Pancreas (tissue), 10 donors: ENCODE measurements at places on chromosomes 5 and 9. TPM values are rescaled to one million over a fixed set of nuclear protein-coding genes. Genes with fewer than 3 reads are reported as not detected.

- DNase-seq: no peak
Observed at GRCh38 chr9:76359365-76359764, 34.9 kb downstream of the RFK start.

GRCh38 chr9:81465468-81466011, 223.8 kb downstream of the TLE1 start:
- DNase-seq: no peak

Gene TMOD1
- polyA plus RNA-seq: 28.7 TPM

- no peak for DNase-seq
Observed at GRCh38 chr9:128743421-128743820, 19.5 kb upstream of the ZDHHC12 start.

Gene ODF2
- polyA plus RNA-seq: 10.9 TPM

- DNase-seq: no peak
Observed at GRCh38 chr5:59416451-59416850, 477.1 kb downstream of the PDE4D start.

DNA sequence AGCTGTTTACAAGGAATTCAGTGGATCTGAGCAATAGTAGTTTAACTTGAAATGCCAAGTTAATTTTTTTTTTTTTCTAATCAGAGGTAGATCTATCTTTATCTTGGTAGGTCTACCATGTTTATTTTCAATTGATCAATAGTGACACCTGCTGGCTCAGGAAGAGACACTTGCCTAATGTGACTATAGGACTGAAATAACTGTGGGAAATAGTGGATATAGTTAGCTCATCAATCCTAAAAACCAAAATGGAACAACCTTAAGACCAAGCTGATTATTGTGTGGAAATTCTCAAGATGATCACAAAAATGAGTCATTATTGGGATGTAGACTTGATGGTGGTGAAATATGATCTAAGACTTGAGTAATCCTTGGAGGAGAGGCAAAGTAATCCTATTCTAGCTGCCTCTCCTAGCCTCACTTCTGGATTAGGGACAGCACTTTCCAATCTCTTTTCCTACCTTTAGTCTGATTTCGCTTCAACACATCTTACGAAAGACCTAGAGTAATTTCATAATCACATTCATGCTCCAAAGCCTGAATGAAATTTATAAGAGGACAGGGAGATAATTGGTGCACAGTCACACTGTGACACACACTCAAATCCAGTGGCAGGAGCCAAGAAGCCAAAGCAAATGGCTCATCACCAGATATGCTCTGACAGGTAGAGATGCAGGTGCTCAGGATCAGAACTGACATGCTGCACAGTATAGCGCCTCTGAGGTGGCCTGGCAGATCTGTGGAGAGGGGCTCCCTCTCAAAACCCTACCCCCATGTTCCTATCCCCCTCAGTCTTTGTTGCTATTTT, 156.3 kb downstream of the HMHB1 start:
- DNase-seq: no peak

Gene HSPB3
- 0.76 TPM for polyA plus RNA-seq

Gene PCDHB1
- 0.08 TPM for polyA plus RNA-seq

Gene IFNA6
- polyA plus RNA-seq: not detected

DNA sequence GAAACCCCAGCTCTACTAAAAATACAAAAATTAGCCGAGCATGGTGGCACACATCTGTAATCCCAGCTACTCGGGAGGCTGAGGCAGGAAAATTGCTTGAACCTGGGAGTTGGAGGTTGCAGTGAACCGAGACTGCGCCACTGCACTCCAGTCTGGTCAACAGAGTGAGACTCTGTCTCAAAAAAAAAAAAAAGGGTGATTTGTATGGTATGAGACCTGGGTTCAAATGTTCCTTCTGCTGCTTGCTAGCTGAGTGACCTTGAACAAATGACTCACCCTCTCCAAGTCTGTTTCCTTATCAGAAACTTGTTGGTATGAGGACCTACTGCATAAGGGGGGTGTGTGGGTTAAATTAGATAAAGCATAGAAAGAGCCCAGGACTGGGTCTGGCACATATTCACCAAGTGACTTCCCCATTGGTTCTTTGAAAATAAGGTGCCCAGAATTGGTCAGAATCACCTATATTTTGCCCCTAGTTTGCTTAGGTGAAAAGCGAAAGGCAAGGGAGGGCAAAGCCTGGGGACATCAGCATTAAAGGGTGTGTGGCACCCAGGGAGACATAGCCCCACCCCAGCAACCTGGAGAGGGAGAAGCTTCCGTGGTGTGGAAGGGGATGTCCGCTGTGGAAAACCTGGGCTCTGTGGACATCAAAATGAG, 9.9 kb downstream of the SLC25A25 start:
- DNase-seq: no peak

DNA sequence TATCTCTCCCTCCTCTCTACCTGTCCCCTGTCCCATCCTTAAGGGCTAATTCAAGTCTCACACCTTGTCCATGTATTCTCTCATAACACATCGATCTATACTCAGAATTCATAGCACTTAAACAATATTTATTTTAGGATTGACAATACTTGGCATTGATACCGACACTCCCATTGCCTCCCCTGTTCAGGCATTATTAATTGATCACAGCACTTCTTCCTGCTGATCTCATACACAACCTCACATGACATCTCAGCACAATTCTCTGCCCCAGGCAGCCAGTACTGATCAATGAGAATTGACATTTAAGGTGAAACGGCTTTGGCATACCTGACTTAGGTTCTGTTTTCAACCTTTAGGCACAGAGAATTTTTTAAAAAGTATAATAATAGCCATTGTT, 582.4 kb upstream of the BRINP1 start:
- DNase-seq: no peak

GRCh38 chr5:133996683-133997252, 8.0 kb downstream of the VDAC1 start:
- no peak for DNase-seq

Gene IFNB1
- not detected for polyA plus RNA-seq

Gene C5orf58
- polyA plus RNA-seq: 0.21 TPM

Gene BICD2
- 4.9 TPM for polyA plus RNA-seq

Gene CD74
- polyA plus RNA-seq: 138 TPM

Gene RNF183
- 1.5 TPM for polyA plus RNA-seq

DNA sequence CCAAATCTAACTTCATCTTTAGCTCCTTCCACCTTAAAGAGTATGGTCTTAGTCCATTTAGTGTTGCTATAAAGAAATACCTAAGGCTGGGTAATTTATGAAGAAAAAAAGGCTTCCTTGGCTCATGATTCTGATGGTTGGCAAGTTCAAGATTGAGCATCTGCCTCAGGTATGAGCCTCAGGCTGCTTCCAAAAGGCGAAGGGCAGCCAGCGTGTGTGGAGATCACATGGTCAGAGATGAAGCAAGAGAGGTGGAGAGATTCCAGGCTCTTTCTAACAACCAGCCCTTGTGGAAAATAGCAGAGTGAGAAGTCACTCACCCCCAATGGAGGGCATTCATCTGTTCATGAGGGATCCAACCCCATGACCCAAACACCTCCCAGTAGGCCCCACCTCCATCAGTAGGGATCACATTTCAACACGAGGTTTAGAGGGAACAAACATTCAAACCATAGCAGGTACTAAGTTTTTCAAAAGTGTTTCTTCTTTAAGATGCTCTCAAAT, 225.9 kb downstream of the SGCD start:
- no peak for DNase-seq

- DNase-seq: no peak
Observed at GRCh38 chr9:127915801-127916719, 781 bp downstream of the ST6GALNAC4 start.

Gene CDO1
- 19.7 TPM for polyA plus RNA-seq

Gene UAP1L1
- polyA plus RNA-seq: 14.4 TPM

Gene IL9
- not detected for polyA plus RNA-seq

GRCh38 chr9:76882686-76883085, 23.2 kb downstream of the PRUNE2 start:
- DNase-seq: no peak

GRCh38 chr9:33166231-33167083, 679 bp downstream of the B4GALT1 start:
- DNase-seq: peak; percentile 48

- DNase-seq: no peak
Observed at GRCh38 chr5:126640866-126641265, 40.1 kb downstream of the PHAX start.

DNA sequence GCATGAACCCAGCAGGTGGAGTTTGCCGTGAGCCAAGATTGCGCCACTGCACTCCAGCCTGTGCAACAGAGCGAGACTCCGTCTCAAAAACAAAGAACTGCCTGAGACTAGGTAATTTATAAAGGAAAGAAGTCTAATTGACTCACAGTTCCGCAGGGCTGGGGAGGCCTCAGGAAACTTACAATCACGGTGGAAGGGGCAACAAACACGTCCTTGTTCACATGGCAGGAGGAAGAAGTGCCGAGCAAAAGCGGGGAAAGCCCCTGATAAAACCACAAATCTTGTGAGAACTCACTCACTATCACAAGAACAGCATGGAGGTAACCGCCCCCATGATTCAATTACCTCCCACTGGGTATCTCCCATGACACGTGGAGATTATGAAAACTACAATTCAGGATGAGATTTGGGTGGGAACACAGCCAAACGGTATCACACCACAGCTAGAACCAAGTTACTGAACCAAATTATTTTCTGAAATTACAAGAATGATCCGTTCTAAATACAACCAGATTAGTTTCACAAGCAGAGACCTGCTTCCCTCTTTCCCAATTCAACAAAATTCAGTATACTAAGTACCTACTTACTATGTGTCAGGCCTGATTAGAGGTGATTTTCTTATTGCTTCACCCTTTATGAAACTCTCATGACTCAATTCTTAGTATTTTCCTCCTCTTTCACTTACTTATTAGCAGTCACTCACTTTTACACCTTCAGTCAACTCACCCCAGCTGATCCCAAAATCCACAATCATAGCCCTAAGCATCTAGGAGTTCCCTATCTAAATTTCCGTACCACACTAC, 8.4 kb downstream of the UBTD2 start:
- no peak for DNase-seq

DNA sequence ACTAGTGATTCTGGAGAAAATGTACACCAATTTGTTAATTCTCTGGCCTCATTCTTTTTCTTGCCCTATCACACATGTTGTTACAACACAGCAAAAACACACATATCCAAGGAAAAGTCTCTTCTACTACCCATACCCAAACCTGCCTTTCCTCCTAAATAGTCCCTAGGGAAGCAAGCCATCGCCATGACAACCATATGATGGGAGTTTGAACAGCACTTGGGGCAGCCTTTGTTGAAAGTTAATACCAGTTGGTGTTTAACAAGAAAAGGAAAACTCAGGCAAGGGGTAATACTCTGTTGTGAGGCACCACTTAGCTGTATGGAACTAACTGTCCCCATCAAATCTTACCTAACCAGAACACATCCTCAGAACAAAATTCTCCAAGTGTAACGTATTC, 1.7 kb downstream of the TRPM3 start:
- DNase-seq: no peak

GRCh38 chr5:83026930-83027687, 50.1 kb downstream of the TMEM167A start:
- DNase-seq: no peak

DNA sequence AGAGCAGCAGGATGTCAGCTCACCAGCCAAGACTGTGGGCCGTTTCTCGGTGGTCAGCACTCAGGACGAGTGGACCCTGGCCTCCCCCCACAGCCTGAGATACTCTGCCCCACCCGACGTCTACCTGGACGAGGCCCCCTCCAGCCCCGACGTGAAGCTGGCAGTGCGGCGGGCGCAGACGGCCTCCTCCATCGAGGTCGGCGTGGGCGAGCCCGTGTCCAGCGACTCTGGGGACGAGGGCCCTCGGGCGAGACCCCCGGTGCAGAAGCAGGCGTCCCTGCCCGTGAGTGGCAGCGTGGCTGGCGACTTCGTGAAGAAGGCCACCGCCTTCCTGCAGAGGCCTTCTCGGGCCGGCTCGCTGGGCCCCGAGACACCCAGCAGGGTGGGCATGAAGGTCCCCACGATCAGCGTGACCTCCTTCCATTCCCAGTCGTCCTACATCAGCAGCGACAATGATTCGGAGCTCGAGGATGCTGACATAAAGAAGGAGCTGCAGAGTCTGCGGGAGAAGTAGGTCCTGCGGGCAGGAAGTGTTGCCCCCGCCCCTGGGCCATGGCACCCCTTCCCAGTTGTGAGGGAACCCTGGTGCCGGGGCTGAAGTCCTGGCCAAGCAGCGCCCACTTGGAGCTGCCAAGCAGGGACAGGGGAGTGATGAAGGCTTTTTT, 108.9 kb downstream of the WNK2 start:
- no peak for DNase-seq

GRCh38 chr5:8060235-8060952, 191.4 kb downstream of the MTRR start:
- no peak for DNase-seq

- no peak for DNase-seq
Observed at GRCh38 chr5:111932628-111933027, 175.6 kb upstream of the NREP start.

GRCh38 chr9:69265891-69266290, 59.1 kb upstream of the ENTREP1 start:
- no peak for DNase-seq

DNA sequence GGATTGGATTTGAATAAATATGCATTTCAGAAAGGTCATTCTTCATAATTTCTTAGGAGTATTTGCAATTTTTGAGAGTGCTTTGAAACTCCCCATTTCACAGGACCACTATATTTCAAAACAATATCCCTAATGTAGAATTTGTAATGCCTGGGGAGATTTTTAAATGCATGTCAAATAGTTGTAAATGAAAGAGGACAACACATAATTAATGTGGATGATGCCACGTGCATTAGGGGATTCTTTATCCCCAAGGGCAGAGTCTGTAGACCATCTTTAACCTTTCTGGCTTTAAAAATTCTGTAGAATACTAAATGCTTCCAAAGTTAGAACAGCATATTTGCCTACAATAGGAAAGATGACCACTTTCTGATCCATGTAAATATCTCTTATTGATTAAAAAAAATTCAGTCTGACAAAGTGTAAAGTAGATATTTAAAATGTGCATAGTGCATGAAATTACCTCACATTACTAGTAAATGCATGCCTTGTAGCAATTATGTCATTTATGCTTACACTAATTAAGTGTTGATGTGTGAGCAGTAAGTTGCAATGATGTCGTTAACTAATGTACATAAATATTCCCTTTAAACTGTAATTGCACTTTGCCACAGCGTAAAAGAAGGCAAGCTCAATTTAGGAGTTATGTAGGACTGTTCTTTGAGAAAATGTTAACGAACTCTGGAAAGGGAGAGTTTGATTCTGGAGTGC, 416.1 kb downstream of the PSAT1 start:
- DNase-seq: no peak

Gene MCIDAS
- polyA plus RNA-seq: 0.76 TPM

DNA sequence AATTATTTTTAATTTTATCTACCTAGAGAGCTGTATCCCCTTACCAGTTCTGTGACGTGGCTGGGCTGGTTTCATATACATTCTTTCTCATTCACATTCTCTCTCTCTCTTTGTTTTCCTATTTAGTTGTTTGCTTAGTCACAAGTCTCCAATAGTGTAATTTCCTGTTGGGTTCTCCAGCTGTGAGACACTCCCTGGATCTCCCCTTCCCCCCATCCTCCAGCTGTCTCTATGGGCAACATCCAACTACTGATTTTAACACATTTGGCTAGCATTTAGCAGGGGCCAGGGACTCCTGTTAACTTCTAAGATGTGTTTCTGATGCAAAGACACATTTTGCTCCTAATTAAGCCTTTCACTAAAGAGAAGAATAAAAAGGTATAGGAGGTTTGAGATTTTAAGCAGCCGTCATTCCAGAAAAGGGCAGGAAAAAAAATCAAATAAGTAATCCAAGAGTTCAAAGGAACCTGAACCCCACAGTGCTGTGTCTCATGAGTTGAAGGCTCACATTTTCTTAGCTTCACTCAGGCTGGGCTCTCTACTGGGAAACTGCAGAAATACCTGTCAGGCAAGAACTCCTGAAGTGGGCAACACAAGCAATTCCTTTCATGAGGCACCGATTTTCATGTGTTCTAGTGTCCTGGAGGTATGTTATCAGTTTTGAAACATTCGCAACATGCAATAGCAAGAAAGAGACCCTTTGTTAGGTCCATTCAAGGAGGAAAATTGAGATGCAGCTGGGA, 198.7 kb upstream of the C9orf72 start:
- DNase-seq: no peak
